ENCODE measurements at places on chromosomes 13 and 19.

- DNase-seq = no peak
Observed at GRCh38 chr19:35207391-35207871, 21.1 kb downstream of the FAM187B start.

- DNase-seq = no peak
Observed at GRCh38 chr19:6531163-6531955, 533 bp downstream of the TNFSF9 start.

DNA sequence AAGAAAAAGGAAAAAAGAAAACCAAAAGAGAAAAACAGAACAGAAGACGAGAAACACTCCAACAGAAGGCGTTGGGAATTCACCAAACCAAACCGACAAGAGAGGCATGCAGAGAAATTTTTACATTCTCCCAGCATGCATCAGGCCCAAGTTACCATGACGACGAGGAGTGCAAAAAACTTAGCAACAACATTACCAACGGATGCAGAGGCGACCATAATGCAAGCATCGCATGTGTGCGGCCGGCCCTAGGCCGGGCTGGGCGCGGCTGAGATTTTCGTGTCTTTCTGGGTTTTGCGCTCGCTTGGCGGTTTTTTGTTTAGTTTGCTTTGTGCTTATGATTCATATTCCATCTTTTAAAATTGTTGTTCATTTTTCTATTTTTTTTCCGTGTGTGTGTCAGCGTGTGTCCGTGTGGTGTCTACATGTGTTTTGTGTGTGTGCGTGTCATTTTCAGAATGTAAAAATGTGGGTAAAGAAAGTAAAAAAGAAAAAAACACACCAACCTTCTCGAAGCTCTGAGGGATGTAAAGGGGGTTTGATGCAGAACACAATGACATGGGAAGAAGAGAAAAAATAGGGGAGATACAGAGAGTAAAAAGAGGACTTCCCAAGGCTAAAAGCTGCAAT, 84.9 kb downstream of the PTPRS start:
- no peak for DNase-seq

- DNase-seq = no peak
Observed at GRCh38 chr19:50894478-50895356, 16.5 kb downstream of the KLK4 start.

- no peak for DNase-seq
Observed at GRCh38 chr19:17721821-17722220, 2.5 kb downstream of the MAP1S start.

- no peak for DNase-seq
Observed at GRCh38 chr13:38606699-38607535, 80.0 kb upstream of the FREM2 start.

GRCh38 chr19:50562329-50562728, 5.9 kb downstream of the LRRC4B start:
- no peak for DNase-seq

DNA sequence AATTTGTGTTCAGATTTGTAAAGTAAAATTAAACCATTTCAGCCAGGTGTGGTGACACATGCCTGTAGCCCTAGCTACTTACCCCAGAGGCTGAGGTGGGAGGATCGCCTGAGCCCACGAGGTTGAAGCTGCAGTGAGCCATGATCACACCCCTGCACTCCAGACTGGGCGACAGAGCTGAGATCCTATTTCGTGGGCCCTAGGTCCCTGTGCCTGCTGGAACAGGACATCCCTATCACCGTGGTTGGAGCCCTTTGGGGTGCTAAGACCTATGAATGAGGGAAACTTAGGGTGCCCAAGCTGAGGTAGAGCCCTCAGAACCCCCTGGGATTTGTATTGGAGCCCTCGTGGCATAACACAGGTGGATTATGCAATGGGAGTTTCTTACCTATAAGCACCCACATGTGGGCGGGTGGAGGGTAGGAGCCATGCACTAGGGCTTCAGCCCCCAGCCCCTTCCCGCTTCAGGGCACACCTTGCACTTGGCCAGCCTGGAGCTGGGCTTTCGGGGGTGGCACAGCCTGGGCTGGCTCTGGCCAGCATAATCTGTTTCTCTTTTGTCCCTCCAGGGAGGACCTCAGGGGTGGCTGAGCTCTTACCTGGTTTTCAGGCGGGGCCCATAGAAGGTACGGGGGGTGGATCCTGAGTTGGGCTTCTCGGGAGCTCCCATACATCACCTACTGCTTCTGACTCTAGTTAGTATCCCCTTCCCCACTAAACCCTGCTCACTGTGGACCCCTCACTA, 7.2 kb upstream of the USF2 start:
- DNase-seq = no peak

DNA sequence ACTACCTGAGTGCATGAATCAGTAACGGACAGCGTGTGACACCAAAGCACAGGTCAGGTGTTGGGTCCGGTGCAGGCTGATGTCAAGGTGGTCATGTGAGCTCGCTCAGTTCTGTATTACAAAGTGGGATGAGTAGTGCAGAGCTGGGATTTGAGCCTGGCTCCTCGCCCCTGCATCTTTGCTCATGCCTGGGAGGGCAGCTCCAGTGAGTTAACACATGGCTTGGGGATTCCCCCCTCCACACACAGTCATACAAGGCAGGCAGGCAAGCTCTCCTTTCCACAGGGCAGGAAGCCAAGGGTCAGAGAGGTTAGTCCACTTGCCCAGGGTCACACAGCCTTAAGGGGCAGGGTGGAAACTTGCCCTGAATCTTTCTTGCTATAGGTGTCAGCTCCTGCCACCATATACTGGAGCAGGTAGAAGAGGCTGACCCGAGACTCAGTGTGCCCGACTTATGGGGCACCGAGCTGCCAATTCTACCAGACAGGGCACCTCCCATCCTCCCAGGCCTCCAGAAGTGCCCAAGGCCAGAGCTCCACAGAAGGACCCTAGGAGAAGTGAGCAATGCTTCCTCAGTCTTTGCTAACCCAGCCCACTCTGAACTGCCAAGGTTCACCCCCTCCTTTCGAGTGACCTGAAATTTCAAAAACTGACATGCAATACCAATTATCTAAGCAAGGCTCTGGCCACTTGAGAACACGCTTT, 35.4 kb downstream of the ZNF787 start:
- DNase-seq = no peak

DNA sequence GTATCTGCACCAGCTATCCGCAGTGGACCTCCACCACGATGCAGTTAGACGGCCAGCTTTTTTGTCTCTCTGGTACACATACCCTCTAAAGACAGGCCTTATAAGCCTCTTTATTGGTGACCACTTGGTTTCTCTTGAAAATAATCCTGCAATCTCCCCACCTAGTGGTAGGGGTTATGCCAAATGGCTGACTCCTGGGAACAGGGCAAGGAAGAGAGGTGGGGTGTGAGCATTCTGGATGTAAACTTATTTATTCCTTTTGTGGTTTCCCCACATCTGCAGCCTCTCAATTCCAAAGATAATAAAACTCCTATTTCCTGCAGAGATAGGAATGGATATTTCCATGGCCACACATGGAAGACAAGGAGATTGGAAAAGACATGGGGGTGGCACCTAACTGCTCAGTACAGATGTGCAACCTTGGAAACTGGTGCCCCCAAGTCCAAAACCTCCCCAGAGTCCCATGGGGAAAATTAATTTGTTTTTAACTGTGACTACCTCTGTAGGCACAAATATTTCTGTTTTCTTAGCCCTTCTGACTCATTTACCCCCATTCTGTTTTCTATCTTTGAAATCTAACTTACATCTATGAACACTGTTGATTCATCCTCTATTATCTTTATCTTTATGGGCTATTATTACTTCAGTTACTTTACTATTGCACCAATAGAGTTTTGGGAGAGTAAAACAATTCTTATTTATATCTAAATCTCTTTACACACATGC, 112.7 kb upstream of the TSHZ3 start:
- DNase-seq = no peak

DNA sequence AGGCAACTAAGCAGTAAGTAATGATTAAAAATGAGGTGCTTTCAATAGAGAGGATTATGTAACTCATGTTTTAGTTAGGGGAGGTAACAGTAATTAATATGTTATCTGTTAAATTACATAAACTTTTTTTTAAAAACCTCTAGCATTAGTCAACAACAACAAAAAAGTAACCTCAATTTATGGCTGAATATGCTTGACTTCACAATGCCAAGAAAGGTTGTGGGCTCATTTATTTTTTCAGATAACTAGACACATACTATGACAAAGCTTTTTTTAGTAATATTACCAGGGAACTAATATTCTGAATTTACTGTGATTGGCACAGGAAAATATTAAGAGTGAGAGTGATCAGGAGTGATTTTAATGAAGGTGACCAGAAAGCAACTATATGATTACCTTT, 54.9 kb downstream of the KCNRG start:
- no peak for DNase-seq

- DNase-seq = no peak
Observed at GRCh38 chr19:13804830-13805683, 9.8 kb downstream of the ZSWIM4 start.

DNA sequence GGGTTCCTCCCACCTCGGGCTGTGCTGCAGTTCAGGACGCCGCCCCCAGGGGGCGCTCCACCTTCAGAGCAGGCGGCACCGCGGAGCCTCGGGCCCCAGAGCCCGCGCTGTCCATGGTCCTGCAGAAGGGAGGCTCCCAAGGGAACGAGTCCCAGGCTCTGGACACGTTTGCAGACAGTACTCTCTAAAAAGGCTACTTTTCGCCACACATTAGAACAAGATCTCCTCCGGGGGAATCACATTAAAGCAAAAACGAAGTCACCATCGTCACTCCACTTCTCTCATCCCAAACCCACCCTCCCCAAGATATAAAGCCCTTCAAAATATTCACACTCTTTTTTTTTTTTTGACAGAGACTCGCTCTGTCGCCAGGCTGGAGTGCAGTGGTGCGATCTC, 4.6 kb upstream of the SIGLEC10 start:
- DNase-seq = peak; percentile 87

- no peak for DNase-seq
Observed at GRCh38 chr13:37651891-37652290, 53.3 kb upstream of the POSTN start.

DNA sequence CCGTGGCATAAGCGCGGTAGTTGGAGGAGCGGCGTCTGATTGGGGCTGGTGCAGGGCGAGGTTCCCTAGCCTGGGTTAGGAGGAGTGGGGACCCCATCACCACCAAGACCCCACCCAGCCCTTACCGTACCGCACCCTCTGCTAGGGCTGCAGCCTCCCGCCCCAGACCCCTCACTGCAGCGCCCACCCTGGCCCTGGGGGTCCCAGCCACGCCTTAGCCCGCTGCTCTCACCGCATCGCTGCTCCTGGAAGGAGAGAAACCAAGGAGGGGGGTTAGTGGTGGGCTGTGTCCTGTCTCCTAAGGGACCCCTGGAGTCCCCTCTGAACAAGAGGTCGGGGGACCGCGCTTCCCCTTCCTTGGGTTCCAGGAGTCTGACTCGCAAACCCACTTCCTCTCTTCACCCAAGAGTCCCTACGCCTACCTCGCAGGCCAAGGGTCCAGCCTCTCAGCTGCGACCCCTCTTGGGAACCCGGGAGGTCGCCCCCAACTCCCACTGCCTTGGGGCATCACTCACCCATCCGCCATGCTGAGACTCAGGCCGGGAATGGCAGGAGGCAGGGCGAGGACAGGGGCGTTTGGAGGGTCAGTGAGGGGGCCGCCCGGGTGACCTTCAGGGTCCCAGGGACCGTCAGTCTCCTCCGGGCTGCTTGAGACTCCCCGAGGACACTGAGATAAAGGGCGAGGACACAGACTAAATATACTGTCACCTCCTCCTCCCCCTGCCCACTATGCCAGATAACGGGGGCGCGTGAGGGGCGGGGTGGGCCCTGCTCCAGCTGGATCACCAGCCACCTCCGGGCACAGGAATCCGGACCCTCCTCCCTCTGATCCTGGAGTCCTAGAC, at the start of gene TNNI3:
TSS of gene TNNI3 (minus strand) at position 669 of the 845 bp plus-strand sequence. CDS start at position 526, 143 bp downstream.
- DNase-seq = no peak

- DNase-seq = no peak
Observed at GRCh38 chr19:27966390-27966816, 1246.5 kb downstream of the UQCRFS1 start.

- DNase-seq = no peak
Observed at GRCh38 chr19:13964776-13965175, 12.5 kb downstream of the DCAF15 start.

GRCh38 chr13:33033051-33033812, 17.0 kb downstream of the KL start:
- no peak for DNase-seq

DNA sequence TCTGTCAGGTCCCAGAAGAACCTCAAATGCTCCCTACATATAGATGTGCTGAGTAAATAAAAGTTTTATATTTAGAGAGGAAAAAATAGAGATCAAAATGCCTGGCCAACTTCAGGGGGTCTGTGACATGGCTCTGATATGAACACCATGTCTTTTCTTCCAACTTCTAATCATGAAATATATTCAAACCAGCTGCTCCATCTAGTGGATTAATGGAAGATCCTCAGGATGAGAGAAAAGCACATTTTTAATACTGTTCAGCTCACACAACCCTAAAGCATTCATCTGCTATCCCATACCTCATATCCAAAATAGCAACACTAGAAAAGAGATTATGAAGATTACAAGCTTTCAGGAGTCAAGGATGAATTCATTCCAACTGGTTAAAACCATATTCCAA, 56.0 kb upstream of the DOCK9 start:
- no peak for DNase-seq

GRCh38 chr19:29187676-29188075, 25.3 kb downstream of the UQCRFS1 start:
- no peak for DNase-seq

GRCh38 chr19:9958379-9958821, 22.1 kb upstream of the OLFM2 start:
- no peak for DNase-seq

DNA sequence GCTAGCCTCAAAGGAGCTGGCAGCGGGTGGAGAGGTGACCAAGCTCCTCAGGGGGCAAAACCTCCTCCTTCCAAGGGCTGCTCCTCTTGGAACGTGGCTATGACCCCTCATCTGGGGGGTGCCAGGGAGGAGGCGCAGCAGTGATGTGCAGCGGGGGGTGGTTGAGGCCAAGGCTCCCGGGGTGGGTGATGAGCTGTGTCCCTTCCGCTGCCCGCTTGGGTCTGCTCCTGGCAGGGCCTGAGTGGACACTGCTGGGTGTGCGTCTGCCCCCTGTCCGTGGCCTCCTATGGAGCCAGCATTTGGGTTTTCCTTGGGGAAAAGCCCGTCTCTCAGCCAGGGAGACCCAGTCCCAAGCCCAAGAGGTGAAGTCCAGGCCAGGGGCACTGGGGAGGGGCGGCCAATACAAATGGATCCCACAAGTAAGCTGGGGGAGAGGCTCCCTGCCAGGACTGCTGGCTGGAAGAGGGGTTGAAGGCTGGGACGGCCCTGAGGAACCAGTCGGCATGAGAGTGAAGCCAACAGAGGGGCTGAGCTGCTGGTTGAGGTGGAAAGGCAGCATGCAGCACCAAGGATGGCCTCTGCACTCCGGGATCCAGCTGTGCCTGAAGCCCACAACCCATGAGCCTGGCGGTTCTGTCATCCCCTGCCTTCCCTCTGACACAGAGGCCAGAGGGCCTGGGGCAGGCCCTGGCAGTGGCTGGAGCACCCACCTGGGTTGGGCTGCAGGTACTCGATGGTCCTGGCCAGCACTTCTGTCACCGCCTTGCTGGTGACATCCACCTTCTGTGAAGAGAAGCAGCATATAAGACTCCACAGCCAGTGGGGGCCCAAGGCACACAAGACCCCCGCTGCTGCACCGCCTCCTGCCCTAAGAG, 22.7 kb downstream of the MPND start:
- no peak for DNase-seq

Data from stimulated activated CD4-positive, alpha-beta T cell treated with anti-CD3 and anti-CD28 coated beads, Interleukin-1b, Interleukin-23, amount 100 ng/mL, for 24 hours (primary cell).